ENCODE measurements at places on chromosomes 5 and 9.

DNA sequence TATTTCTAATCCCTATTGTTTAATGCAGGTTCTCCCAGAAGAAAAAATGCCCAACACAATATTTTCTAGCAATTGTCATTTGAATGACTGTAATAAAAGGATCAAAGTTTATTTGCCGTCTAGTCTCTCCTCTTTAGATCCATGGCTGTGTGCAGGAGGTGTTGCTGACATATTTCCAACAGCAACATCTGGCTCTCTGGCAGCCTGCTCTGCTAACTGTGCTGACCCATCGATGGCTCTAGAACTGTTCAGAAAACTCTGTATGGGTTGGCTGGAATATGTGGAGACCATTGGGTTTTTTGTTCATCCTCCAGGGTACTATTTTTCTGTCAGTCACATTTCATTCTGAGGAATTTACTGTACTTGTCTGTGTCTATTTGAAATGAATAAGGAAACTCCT, 202.0 kb upstream of the SLC27A6 start:
- DNase-seq = no peak

DNA sequence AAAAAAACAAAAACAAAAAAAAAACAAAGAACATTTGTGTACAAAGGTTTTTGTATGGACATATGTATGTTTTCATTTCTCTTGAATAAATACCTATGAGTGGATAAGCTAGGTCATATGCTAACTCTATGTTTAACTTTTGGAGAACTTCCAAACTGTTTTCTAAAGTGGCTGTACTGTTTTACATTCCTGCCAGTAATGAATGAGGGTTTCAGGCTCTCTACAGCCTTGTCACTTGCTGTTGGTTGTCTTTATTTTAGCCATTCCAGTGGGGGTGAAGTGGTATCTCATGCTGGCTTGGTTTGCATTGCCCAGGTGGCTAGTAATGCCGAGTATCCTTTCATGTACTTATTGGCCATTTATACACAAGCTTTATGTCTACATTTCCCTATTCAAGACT, 9.1 kb upstream of the TRIO start:
- no peak for DNase-seq

DNA sequence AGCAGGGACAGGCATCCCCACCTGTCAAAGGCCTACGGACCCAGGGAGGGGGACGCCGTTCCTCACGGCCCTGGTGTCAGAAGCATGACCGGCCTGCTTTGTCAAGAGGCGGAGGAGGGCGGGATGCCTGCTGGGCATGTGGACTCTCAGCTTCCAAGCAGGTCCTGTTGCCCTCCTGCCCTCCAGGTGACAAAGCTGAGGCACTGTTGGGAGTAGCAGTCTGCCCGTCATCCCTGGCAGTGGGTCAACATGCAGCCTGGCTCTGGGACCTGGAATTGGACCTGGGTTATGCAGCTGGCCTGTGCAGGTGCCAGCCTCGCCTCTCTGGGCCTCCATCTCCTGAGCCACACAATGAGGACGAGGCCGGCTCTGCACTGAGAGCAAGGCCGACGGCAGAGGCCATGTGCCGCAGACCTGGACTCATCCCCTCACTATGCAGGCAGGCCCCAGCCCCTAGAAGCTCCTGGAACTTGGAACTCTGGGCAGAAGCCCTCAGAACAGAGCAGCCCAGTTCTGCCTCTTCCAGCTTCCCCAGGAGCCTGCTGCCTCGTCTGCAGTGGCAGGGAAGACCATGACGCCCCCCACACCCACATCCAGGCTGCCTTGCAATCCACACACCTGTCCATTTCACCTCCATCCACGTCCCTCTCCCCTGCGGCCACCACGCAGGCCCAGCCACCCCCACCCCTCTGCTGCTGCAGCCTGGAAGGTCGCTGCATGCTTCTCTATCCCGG, 20.8 kb upstream of the FCN1 start:
- no peak for DNase-seq

- DNase-seq = peak; percentile 51
Observed at GRCh38 chr5:56327809-56328208, 94.7 kb upstream of the ANKRD55 start.

DNA sequence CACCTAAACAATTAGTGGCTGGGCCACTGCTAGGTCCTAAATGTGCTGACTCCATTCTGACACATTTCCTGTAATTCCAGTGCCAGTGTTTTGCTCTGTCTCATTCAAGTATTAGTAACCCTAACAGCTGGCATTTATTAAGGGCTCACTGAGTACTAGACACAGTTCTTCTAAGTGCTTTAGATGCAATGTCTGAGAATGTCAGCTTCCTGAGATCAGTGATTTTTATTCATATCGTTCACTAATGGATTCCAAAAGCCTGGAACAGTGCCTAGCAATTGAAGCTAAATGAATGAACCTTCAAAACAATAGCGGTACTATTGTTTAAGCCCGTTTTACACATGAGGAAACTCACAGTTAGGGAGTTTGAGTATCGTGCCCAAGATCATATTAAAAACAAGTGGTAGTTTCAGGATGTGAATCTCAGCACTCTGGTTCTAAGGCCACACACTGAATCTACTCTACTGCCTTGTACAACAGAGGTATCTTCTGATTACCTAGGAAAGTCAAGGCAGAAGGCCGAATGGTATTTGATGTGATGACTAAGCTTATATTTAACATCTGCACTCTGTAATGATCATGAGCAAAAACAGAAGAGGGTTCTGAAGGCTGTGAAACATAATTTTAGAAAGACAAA, 304.0 kb downstream of the PJA2 start:
- DNase-seq = no peak

- DNase-seq = no peak
Observed at GRCh38 chr5:112061666-112062065, 304.7 kb upstream of the NREP start.

- no peak for DNase-seq
Observed at GRCh38 chr5:15933259-15934207, 246.1 kb downstream of the MARCHF11 start.

GRCh38 chr5:127615916-127616315, 33.0 kb upstream of the CTXN3 start:
- no peak for DNase-seq

GRCh38 chr5:124194282-124194681, 552.2 kb downstream of the ZNF608 start:
- DNase-seq = no peak

- no peak for DNase-seq
Observed at GRCh38 chr9:69314547-69314946, 10.5 kb upstream of the ENTREP1 start.
